SJSA1 (cell line): ENCODE measurements at places on chromosomes 2 and 18.

- no peak for DNase-seq
These were observed 497.2 kb upstream of the NETO1 start for GRCh38 chr18:73365018-73365417.

DNA sequence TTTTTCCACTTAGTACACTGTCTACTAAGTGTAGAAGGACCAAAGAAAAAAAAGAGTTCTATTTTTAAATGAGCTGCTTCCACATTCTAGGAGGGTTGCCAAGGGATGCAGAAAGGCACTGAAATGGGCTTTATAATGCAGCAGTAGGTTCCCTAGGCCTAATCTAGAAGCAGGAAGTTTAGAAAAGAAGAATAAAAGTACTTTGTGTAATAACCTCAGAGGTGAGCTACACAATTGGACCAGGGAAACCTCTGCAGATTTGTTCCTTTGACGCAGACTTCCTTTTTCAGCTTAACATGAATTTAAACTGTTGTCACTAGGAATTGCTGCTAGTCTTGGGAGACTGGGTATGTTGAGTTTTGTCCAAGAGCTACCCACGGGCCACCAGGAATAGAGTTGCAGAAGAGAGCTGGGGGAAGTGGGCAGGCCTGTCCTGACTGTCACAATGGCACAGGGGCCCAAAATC, 34.6 kb upstream of the RAB1A start:
- DNase-seq = no peak

DNA sequence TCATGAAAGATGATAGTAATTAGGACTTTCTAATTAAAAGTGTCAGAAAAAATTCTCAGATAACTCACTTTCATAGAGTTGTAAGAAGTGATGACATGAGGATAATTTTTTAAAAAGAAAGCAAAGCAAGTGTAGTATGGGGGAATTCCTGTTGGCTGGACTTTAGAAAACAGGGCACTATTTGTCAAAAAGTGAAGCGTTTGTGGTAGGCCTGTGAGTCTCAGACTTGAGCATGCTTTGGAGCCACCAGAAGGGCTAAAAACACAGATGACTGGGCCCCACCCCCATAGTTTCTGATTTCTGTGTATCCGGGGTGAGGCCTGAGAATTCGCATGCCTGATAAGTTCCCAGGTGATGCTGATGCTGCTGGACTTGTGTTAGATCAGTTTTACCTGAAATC, 222.6 kb upstream of the LRRTM1 start:
- DNase-seq = no peak

DNA sequence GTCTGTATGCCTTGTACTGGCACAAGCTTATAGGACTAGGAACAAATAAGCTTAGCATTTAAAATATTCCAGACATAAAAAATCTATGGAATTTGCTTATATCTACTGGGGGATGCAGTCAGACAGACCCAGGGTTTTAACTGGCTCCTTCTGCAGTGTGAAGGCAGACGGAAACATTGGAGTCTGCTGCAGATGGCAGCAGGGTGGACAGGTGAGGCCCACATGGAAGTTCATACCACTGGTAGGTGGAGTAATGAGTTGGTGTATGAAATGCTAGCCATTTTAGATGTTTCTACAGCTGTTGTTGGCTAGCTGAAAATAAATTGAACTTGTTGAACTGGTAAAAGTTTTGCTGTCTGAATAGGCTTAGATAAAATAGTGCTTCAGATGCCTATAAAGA, 17.7 kb downstream of the SPTBN1 start:
- no peak for DNase-seq

DNA sequence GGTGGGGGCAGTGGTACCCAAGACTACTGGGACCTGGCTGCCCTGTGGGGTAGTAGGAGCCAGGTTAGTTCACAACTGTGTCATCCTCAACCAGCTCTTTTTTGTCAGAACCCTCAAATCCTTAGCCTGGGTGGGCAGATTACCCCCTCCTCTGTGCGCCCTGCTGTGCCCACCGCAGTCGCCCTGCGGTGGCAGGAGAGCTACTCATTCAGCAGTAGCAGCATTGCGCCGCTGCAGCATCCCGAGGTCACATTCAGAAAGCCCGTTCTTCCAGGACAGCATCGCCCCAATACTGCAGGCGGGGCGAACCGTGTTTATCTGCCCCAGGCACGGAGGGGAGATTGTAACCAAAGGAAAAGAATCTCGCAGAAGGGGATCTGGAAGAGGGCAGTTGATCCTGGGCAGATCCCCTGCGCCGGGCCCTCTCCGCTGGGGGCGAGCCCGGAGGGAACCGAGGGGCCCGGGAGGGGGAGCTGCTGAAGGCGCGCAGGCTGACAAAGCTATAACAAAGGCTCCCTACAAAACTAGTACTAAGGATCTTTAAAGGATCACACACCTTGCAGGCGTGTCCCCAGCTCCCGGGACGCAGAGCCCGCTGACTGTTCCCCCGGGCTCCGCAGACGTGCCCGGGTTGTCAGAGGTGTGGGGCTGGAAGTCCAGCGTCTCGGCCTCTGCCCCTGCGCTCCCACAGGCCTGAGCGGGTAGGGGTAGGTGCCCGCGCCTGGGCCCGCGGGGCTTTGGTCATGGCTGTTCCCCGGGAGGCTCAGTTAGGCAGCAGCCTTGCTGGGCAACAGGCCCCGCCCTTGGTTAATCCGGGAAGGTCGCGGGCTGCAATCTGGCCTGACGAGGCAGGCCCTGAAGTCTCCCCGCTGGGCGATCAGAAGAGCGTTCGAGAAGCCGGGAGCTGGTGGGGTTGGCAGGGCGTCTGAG, 13.2 kb downstream of the POU3F3 start:
- DNase-seq = no peak

DNA sequence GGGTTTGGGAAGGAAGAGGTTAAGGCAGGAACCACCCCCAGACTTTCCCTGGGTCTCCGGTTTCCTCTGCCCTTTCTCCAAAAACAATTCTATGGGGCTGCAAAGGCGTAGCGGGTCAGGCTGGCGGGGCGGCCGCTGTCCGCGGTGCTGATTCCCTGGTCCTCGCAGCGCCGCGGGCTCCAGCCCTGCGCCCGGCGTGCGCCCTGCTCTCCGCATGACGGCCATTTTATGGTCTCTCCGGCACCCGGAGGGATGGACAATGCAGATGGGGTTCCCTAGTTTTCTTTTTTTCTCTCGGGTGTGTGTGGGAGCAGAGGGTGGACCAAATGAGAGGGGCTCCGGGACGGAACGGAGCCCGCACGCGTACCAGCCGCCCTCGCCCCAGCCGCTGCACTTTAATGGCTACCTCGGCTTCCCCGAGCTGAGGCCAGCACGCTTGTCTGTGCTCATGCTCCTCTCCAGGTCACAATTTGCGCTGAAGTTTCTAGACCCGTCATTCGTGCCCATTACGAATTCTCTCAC, 1.6 kb downstream of the ST8SIA3 start:
- no peak for DNase-seq

- DNase-seq = no peak
These were observed 213.2 kb downstream of the KCNJ3 start for GRCh38 chr2:154911729-154912128.

- DNase-seq = no peak
These were observed 29.5 kb upstream of the LAPTM4A start for GRCh38 chr2:20080839-20081415.

DNA sequence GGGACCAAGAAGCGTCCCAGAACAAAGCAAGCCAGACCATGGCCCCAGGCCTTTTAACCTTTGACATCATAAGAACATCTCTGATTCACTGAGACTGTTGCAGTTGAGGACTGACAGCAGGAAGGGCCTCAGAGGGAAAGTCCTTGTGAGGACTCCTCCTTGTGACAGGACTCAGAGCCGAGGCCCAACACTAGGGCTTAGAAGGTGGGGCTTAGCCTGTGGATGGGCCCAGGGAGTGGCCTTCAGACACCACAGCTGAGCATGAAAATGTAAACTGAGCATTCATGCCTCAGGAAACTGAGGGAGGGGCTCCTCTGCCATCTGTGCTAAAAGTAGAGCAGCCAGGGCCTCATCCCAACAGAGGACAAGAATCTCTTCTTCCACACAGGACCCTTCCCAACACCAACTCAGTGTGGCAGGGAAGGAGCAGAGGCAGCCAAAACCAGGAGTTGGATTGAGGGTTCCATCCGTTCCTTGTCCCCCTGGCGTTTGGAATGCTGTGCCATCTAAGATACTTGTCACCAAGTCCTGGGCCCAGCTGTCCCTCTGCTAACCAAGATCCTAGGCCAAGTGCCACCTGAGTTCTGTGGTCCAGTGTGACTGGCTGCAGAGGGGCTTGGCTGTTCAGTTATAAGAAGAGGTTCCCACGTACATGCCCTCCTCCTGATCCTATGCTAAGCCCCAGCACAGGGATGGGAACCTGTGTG, 37.5 kb upstream of the CAB39 start:
- no peak for DNase-seq

- no peak for DNase-seq
These were observed 1603.3 kb upstream of the ZEB2 start for GRCh38 chr2:146123256-146123655.

GRCh38 chr18:70228536-70228935, 23.0 kb upstream of the RTTN start:
- no peak for DNase-seq

- no peak for DNase-seq
These were observed 105.1 kb upstream of the TTC27 start for GRCh38 chr2:32522770-32523169.

DNA sequence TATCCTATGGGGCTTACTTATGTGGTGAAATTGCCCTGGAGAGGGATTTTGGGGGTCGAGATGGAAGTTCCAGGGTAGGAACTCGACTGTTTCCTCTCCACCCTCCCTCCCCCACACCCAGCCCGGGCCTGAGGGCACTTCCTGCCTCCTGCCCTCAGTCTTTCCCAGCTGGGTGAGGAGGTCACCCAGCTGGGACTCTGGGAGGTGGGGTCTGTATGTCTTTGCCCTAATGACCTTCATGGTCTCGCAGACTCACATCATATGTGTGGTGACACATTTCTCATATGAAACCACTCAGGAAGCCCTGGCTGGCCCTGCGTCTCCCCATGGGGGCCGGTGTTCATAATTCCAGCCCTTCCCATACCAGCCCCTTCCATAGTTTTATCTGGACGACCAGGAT, 12.4 kb downstream of the ATOH8 start:
- DNase-seq = no peak

DNA sequence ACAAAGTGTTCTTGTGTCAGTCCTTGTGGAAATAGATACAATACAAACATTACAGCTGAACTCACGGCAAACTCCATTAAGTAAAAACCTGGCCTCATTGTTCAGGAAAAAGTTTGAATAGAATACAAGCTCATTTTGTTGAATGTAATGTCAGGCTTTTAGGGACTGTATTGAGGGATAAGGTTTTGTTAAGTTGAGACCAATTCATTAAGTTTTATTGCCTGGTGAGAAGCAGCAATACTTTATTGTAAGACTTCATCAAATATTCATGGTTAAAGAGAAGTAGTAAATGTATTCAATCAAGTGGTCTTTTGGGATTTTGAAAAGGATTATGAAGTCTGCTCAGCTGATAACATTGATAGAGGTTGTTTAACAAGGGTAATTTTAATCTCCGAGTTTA, 35.4 kb upstream of the METAP1D start:
- DNase-seq = no peak

DNA sequence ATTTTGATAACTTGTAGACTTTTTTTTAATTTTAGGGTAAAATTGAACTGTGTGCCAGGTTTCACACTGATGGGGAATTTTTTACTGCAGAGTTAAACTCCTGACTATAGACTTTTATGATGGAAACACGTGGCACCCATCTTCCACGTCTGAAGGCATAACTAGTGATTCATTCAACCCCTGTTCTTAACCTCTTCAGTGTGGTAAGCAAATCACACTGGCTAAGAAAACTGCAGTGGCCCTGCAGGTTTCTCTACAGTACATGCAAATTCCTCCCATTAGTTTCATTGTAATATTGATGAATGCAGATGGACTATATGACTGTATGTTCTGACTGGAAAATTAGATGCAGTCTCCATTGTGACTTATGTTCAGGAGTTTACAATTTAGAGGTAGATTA, 47.2 kb downstream of the SMAD4 start:
- DNase-seq = no peak

DNA sequence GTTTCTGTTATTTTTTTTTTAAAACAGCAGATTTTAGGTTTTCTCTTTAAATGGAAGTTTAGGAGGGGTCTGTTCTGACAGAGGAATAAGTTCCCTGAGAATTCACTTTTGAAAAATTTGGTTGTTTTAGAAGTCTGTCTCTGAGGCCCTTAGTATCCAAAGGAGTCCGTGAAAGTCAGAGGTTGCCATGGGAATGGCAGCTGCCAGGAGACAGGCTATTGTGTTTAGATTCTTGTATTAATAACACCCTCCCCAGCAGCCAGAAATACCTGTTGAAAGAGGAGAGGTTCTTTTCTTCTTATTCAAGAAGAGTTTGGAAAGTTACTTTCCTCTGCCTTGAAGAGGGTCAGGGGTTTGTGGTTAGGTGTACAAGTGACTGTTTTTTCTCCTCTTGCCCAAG, 29.5 kb downstream of the TNP1 start:
- no peak for DNase-seq

GRCh38 chr2:95165371-95166064, at the start of gene ZNF2:
Gene ZNF2 (plus strand): TSS chr2:95165809. CDS start chr2:95176227, 10,418 bp downstream.
- peak; percentile 97 for DNase-seq

GRCh38 chr2:226030369-226030768, 630.9 kb downstream of the NYAP2 start:
- DNase-seq = no peak

- no peak for DNase-seq
These were observed 40.7 kb downstream of the PCARE start for GRCh38 chr2:29033656-29034055.

- DNase-seq = no peak
These were observed 24.0 kb upstream of the ARPC2 start for GRCh38 chr2:218192902-218193430.

- peak; percentile 86 for DNase-seq
These were observed 42.3 kb downstream of the SLC4A1AP start for GRCh38 chr2:27705851-27706622.

DNA sequence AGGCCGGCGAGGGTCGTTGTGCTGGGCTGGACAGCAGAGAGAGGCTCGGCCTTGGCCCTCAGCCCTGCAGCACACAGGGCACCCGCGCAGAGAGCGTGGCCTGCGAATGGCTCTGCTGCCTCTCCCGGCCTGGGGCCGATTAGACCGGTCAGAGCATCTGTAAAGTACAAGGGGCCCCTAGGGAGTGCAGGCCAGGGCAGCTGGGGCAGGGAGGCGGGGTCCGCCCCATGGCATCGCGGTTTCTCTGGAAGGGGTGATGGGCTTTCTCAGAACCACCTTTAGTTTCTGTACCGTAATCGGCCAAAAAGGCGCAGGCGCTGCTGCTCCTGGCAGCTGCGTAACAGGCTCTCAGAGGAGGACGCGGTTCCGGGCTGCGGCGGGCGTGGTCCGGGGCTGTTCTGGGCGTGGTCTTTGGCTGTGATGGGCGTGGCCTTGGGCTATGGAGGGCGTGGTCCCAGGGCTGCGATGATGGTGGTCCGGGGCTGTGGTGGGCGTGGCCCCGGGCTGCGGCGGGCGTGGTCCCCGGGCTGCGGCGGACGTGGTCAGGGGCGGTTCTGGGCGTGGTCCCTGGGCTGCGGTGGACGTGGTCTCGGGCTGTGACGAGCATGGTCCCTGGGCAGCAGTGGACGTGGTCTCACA, 1.5 kb upstream of the GPR148 start:
- peak; percentile 84 for DNase-seq
